SW 1271 (cell line): ENCODE measurements at places on chromosomes 3 and 15.

- no peak for DNase-seq
Measured at GRCh38 chr3:56885453-56885852, 83.7 kb upstream of the ARHGEF3 start.

DNA sequence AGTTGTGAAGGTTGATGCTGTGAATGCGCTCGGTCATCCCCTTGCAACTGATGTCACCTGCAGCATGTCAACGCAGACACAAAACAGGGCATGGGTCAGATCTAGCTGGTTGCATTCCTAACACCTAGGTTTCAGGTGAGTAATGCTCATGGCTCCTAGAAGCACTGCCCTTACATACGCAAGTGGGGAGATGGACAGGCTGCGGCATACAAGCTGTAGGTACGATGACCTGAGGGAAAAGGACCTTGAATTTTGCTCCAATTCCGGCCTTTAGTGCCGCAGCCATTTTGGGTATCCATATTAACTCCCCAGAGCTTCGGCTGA lies 58.0 kb downstream of the TIGIT start:
- no peak for DNase-seq

DNA sequence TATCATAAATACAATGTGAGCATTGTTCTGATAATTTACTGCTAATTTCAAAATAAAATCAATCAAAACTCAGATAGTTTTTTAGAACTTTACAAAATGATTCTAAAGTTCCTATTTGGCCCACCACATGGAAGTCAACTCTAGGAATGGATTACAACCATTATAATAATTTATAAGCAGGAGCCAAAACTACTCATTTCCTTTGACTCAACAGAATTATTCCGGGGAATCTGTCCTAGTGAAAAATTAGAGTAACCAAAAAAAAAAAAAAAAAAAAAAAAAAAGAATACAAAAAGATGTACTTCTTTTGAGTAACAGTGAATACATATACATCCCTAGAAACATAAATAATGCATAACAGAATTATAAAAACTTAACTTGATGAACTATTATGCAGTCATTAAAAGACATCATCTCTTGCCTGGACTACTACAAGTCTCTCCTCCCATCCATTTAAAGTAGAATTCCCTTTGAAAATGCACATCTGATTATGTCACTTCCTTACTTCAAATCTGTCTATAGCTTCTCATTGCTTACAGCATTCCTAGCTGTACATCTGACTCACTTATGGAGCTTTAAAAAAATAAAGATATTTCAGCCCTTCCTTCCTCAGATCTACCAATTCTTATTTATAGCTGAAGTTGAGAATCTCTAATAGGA lies 43.4 kb downstream of the HDGFL3 start:
- peak; percentile 53 for DNase-seq

DNA sequence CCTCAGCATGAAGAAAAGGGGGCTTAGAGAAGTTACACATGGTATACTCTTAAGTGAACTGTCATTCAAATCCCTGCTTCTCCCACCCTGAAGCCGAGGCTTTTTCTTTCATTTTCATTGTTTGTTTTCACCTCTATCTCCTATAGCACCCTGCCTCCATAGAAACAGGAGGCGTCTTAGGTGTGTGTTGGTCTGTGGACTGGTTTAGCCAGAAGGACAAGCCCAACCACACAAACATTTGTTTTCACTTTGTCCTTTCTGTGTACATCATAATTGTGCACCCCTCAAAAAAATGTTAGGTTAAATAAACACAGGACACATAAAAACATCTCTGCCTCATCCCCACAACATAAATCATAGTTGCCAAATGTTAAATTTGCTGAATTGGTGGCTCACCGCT lies 73.3 kb upstream of the UBE2E2 start:
- no peak for DNase-seq

DNA sequence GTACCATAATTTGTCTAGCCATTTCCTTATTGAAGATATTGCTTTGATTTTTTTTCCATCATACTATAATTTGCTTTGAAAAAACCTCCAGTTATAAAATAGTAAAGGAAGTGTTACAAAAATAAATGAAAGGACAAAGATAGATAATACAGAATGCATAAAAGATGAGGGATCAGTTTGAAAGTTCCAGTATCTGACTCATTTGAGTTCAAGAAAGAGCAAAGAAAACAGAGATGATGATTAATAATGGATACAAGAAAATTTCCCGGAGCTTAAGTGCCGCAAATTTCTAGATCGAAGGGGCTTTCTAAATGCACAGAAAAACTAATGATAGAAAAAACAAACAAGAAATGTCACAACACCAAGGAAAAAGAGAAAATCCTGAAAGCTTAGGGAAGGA lies 4.3 kb downstream of the WDR48 start:
- DNase-seq: no peak

- DNase-seq: no peak
Measured at GRCh38 chr15:67745073-67746006, 80.0 kb upstream of the SKOR1 start.

- DNase-seq: no peak
Measured at GRCh38 chr3:140292684-140293083, 357.7 kb downstream of the CLSTN2 start.

DNA sequence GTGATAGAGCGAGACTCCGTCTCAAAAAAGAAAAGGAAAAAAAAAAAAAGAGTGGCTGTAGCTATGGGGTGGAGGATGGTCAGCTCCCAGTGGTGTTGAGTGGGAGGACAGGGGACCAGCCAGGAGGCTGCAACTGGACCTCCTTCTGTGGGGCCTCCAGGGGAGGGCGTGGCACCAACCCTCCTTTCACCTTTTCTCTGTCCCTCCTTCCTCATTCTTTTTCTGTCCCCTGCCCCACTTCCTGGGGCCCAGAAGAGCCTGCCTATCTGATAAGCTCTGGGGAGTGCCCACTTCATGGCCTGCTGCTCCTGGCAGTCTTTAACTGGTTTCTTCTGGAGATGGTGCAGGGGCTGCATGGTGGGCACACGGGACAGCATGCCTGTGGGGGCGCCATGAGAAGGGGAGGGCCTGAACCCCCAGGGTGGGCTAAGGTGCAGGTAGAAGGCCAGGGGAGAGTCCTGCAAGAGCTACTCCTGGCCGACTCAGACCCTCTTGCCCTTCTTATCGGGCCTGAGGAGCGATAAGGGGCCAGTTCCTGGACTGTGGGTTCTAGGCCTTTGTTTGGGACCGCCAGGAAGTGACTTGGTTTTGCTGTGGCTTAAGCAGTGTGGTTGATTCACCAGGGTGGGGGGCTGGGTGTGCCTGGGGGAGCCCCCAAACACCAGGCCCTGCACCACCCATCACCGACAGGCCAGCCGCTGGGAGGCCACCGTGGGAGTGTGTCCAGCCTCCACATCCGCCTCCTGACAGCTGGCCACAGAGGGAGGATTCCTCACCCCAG lies 49.4 kb upstream of the FLNB start:
- DNase-seq: no peak

GRCh38 chr3:25007974-25008658 lies 419.9 kb upstream of the RARB start:
- DNase-seq: no peak

GRCh38 chr3:44050101-44050500 lies 191.6 kb upstream of the TOPAZ1 start:
- no peak for DNase-seq

- no peak for DNase-seq
Measured at GRCh38 chr15:68637767-68638404, 59.1 kb downstream of the CORO2B start.

DNA sequence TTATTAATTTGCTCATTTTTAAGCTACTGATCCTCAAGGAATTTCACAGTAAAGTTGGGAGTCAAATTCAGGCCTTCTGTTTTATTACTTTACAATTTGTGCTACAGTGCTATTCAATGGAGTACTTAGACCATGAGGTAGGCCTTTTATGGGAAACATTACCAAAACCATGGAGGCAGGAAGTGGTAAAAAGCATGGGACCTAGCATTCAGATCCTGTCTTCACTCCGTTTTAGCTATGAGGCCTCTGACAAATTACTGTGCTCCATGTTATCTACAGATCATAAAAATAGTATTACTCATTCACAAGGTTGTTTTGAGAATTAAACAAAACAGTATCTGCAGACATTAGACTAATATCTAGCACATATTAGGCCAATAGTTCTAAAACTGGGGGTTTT lies 140.6 kb upstream of the SLITRK3 start:
- no peak for DNase-seq

GRCh38 chr15:40759961-40760360 lies 3.9 kb upstream of the GCHFR start:
- DNase-seq: no peak

- no peak for DNase-seq
Measured at GRCh38 chr3:25448750-25449692, 21.0 kb downstream of the RARB start.
